SIG-M5 (cell line): ENCODE measurements at places on chromosomes 12 and 14.

GRCh38 chr14:101830271-101830670 lies 68.8 kb downstream of the PPP2R5C start:
- DNase-seq, result no peak

DNA sequence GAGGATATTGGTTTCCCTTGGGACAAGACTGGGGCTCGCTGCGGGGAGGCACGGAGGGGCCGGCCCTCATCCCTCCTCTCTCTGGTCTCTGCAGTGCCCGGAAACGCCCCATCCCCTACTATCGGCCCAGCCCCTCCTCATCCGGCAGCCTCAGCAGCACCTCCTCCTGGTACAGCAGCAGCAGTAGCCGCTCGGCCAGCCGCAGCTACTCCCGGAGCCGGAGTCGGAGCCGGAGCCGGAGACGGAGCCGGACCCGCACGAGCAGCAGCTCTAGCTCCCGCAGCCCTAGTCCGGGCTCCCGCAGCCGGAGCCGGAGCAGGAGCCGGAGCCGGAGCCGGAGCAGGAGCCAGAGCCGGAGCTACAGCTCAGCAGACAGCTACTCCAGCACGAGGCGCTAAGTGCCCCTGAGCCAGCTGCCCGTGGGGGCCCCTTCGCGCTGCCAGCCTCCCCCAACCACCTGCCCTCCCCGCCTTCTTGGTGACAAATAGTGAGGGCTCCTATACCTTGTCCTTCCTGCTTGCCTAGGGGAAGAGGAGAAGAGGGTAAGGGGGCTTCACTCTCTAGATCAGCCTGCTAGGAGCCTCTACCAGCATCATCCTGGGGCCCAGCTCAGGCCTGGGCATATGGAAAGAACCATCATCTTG lies 22.2 kb upstream of the HSPB8 start:
- DNase-seq, result no peak

DNA sequence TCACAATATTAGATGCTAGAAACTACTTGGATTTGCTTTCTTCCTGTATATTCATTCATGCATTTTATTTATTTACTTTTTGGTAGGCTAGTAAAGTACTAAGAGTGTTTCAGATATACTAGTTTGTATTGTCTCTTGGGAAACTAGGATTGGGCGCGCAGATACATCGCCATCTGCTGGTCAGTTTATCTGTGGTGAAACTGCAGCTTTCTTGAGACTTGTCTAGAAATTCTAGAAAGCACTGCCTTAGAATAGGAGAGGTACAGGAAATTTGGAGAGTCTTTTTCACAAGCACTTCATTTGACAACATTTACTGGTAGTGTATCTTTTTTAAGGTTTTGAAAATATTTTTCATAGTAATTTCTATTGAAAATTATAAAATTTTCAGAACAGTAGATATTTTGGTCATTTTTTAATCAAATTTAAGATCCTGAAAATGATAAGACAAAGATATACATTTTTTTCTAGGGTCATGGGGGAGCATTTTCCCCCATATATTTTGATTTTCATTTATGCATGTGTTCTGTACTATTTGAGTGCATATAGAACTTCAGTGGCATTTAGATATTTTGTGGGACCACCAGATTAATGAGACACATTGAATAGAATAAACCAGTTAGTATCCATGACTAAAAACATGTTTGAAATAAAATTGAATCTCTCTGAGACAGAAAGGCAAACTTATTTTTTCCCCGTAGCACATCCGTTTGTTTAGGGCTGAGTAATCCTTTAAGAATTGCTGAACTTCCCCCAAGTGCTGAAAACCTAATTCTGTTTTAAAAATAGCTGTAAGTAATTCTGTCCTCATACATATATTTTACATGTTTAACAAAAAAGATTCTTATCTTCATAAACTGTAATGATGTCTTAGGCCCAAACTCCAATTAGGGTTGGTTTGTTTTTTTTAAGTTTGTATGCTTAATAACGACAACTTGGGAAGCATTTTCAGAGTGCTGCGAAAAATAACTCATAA lies 44.5 kb downstream of the SLC38A6 start:
- no peak for DNase-seq

DNA sequence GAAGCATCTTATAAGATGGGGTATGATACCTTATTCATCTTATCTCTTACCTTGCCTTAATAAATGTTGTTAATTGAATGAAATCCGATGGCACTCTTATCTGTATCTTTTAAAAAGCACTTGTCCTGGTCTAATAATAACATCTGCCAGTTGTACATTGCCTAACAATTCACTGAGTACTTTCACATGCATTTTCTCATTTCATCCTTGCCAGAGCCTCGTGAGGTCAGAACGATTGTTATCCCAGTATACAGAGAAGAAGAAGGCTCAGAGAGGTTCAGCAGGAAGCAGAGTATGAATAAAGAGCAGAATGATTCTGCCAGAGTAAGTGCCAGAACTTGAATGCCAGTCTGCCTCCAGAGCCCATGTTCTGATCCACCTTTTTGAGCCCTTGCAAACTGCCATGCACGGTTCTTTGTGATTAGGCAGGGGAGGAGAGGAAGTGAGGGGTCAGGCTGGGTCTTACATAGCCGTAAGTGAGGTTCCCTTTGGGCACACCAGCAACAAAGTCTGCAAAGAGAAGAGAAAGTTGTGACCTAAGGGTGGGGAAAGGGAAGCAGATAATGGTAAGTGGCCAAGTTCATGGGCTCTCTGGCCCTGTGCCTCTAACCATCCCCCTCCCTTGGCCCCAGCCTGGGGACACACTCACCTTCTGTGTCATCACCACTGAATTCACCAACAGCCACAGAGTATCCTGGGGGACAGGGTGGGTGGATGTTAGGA lies 11.7 kb downstream of the ITGA5 start:
- DNase-seq, result no peak

- no peak for DNase-seq
These were observed 207.9 kb downstream of the SYNE2 start for GRCh38 chr14:64060648-64061096.

GRCh38 chr12:31412292-31412801 lies 86.4 kb upstream of the SINHCAF start:
- no peak for DNase-seq

DNA sequence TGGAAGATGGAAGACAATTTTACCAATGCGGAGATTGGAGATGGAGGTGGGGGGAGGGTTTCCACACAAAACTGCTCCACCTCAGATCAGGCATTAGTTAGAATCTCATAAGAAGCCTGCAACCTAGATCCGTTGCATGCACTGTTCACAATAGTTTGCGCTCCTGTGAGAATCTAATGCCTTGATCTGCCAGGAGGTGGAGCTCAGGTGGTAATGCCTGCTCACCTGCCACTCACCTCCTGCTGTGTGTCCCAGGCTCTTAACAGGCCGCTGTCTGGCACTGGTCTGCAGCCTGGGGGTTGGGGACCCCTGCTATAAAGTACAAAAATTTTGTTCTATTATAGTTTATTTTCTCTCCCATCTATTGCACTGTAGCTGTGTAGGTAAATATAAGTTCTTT lies 84.9 kb upstream of the FOXG1 start:
- no peak for DNase-seq

- no peak for DNase-seq
These were observed 51.4 kb downstream of the MRPL42 start for GRCh38 chr12:93518725-93519124.

- no peak for DNase-seq
These were observed 5.4 kb downstream of the VSIG10 start for GRCh38 chr12:118098401-118098800.

DNA sequence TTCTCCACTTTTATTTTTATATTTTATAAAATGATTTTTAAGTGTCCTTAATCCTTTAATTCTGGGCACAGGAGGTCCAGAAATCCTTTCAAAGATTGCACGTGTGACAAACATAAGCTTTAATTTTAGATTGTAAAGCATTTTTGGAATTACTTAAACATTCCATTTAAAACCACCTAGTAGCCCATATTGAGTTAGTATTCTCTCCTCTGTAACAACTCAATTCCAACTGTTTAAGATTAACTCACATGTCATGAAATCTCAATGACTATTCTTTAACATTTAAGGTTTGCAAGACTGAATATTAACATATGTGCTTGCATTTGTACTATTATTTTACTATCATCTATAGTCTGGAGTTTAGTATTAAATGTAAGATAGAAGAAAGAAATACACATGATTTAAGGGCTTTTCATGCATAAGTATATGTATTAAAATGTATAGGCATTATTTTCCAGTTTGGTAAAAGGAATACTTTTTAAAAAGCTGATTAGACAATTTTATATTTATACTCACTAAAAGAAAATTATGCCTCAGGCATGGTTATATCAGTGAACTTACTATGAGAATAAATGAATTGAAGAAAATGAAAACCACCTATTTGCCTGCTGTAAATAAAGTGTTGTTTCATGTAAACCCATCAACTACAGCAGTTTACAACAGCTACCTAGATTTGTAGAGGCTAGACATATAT lies 776.9 kb downstream of the SLC6A15 start:
- no peak for DNase-seq

- no peak for DNase-seq
These were observed 13.1 kb upstream of the METAP2 start for GRCh38 chr12:95460896-95461295.

GRCh38 chr12:109871668-109872314 lies 8.6 kb downstream of the GLTP start:
- DNase-seq, result no peak

- no peak for DNase-seq
These were observed 1.8 kb downstream of the PXMP2 start for GRCh38 chr12:132689227-132689626.
